IMR-90 (cell line): ENCODE measurements at places on chromosomes 6 and 20. TPM values are rescaled to one million over a fixed set of nuclear protein-coding genes. Genes with fewer than 3 reads are reported as not detected.

DTNBP1 gene
- 4.7 and 4.8 TPM in 2 replicates for total RNA-seq

LRP11 gene
- 63.8 and 74.7 TPM in 2 replicates for total RNA-seq

DNA sequence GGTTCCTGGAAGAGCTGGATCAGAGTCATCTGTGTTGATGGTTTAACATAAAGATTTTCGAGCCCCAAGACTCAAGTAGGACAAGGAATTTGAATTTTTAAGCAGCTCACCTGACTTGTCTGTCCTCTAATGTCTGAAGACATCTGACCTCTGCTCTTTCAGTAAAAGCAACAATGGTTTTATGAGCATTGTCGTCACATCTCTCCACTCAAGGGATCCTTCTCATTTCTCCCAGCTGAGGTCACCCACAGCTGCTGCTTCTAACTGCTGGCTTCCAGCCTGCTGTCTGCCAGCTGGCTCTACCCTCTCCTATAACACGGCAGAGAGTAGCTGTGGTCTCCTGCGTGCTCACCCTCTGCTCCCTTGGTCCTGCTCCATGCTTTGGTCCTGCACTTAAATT lies 24.7 kb upstream of the HDAC2 start:
- H3K27me3 ChIP-seq, result no peaks in the 10 kb centered on the region
- DNase-seq, result peak; percentile 98
- H3K27ac ChIP-seq, result peak overlapping the region; percentile 7; the same call in 1 of the 2 replicates
- H3K4me3 ChIP-seq, result no peak overlapping the region
- H3K36me3 ChIP-seq, result no peaks in the 10 kb centered on the region
- peaks cover 11% of the 10 kb centered on the region for H3K4me1 ChIP-seq

IL20RA gene
- total RNA-seq, result under 0.01 TPM in 1 of 2 replicates, not detected in the other

- H3K4me3 ChIP-seq, result peak within 1 kb of the TSS; percentile 73
- H3K4me1 ChIP-seq, result peaks cover 6% of the 10 kb centered on the region
- peak within 1 kb of the TSS; percentile 47 for H3K27ac ChIP-seq
- peak; percentile 59 for DNase-seq
- H3K27me3 ChIP-seq, result no peaks in the 10 kb centered on the region
Observed at GRCh38 chr6:152637296-152638047, at the start of gene SYNE1. SYNE1 (minus strand) TSS chr6:152637362; CDS start chr6:152628331, 9,031 bp downstream.

- DNase-seq, result no peak
- no peaks in the 10 kb centered on the region for H3K27me3 ChIP-seq
- no peaks in the 10 kb centered on the region for H3K36me3 ChIP-seq
Observed at GRCh38 chr20:61373956-61374545, 122.0 kb downstream of the CDH4 start.

SIRPD gene
- not detected in 2 replicates for total RNA-seq
